CD8-positive, alpha-beta memory T cell (primary cell): ENCODE measurements at places on chromosomes 7 and 10.

- no peak for DNase-seq
Measured at GRCh38 chr7:90766814-90767564, 170.9 kb downstream of the CDK14 start.

GRCh38 chr7:120588862-120589261, 269.1 kb downstream of the TSPAN12 start:
- no peak for DNase-seq

DNA sequence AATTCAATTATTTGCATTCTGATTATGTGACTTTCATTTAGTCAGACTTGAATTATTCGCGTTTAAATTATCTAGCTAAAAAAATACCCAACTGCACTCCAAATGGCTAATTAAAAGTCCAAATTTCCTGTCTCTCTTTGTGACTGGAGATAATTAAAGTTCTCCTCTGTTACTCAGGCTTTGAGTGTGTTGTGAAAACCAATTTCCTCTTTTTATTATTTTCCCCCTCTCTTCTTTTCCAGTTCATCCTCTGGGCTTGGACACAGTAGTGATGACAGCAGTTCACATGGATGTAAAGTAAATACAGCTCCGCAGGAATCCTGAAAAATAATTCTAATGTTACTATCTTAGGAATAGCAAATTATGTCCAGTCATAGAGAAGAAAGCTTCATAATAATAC, 80.6 kb downstream of the SNX10 start:
- DNase-seq = no peak

DNA sequence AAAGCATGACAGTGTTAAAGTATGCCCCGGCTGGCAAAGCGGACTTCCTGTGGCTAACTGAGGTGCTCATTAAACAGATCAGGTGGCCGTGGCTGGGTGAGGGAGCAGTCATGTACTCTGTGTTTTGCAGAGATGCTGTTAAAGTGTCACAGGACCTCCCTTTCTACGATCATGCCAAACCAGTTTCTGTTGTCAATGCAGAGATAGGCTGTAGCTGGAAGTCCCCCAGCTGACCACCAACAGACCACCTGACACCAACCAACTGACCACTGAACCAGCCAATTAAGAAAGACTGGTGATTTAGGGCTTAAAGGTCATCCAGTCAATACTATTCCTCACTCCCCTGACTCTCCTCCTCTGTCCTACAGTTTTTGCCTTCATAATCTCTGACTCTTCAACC, 431.1 kb upstream of the LRGUK start:
- no peak for DNase-seq

GRCh38 chr10:132264966-132265889, 42.5 kb downstream of the STK32C start:
- no peak for DNase-seq

GRCh38 chr10:88849234-88849633, 2.4 kb downstream of the ANKRD22 start:
- no peak for DNase-seq

- DNase-seq = no peak
Measured at GRCh38 chr7:159229683-159230475, 85.2 kb upstream of the VIPR2 start.

DNA sequence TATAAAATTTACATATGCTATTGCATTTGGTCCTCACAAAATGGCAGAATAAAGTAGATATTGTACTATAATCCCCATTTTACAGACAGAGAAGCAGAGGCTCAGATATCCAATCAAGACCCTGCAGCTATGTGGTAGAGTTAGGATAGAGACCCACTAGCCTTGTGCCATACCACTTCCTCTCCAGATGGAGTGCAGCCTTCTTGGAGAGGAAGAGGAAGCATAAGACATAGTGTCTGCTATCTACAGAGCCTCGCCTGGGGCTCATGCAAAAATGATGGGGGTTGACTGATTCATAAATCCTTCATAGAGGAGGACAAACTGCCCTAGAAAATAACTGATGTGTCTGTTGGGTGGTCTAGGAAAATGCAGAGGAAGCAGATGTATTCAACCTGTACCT, 447.3 kb downstream of the KCNMA1 start:
- DNase-seq = no peak

GRCh38 chr10:18886102-18886501, 162.5 kb upstream of the MALRD1 start:
- no peak for DNase-seq

DNA sequence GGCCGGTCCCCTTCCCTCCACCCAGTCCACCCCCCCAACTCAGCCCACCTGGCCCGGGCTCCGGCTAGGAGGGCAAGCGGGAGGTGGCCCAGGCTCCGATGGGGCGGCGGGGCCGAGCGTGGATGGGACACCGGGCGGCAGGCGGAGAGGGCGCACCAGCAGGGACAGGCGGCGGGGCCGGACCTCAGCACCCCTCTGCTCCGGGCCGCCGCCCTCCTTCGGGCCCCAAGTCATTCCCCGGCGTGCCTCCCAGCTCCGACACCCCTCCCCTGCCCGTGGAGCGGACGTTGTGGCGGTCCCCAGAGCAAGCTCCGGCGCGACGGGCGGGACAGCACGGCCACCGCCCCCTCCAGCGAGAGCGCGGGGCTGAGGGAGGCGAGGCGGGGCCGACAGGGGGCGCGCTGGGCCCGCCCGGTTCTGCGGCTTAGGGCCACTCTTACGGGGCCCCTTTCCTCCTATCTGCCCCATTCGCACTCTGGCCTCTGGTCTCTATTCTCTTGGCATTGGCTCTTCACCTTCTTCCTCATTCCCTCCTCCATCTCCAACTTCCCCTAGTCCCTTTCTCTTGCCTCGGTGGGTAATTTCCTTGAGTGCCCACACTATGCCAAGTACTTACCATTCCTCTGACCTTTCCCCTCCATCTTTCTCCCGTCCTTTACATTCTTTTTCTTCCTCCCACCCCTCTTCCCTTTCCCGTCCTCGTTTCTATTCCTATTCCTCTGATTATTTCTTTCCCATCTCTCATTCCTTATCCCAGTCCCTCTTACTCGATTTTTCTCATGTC, 701 bp upstream of the GBX1 start:
- peak; percentile 46 for DNase-seq

GRCh38 chr7:26533217-26533616, 241.6 kb downstream of the SNX10 start:
- DNase-seq = no peak

GRCh38 chr7:134900166-134900982, 85.9 kb upstream of the AGBL3 start:
- DNase-seq = no peak

DNA sequence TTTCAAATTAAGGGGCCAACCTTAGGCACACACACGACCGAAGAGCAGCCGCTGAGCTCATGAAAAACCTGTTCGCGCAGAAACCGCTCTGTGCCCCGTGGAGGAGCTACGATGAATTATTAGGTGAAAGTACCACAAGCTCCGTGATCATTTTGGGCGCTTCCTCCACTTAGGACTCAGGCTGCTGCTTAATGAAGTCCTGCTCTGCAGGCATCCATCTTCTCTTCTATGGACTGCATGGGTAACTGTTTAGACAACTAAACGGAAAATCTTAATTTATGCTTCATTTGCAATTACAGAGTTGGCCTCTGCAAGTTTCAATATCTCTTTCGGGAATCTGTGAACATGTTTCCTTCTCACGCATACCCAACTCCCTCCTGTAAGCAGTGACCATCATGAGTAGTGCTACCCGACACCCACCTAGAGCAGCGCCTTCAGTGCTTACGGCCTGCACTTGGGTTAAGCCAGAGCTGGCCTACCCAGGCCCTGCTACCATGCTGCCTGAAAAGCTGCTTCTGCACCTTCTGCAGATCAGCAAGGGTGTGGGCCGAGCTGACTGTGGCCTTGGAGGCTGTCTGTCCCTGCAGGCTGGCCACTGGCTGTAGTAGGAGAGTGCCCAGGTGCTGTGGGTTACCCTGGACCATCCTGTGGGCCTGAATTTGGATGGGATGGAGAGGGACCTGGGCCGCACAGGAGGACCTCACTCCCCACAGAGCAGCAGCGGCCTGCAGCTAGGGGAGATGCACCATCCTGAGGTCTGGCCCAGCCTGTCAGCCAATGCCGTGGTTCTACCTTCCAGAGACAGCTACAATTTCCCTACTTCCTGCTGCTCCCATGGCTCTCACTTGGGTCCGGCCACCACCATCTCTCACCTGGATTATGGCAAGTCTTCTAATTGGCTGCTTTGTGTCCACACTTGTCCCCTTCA, 36.0 kb downstream of the GNA12 start:
- DNase-seq = no peak

GRCh38 chr10:123888751-123889150, 2.9 kb downstream of the CPXM2 start:
- DNase-seq = no peak

DNA sequence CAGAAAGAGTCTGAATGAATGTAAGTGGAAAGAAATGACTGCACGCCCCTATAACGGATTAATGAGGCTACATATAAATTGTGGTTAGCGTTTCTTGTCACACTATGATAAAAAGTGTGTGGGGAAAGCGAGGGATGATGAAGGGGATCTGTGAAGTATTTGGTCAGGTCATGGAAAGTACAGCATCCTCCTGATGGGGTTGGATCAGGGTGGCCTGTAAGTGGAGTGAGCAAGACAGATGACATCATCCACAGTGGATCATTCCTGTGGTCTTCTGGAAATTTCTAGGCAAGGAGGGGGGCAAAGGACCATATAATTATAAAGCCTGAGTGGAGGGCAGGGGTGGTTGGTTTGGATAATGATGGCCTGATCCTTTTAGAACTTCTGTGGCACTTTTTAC, 606.0 kb downstream of the INHBA start:
- no peak for DNase-seq

GRCh38 chr10:60708666-60709065, 69.6 kb upstream of the CDK1 start:
- DNase-seq = no peak

DNA sequence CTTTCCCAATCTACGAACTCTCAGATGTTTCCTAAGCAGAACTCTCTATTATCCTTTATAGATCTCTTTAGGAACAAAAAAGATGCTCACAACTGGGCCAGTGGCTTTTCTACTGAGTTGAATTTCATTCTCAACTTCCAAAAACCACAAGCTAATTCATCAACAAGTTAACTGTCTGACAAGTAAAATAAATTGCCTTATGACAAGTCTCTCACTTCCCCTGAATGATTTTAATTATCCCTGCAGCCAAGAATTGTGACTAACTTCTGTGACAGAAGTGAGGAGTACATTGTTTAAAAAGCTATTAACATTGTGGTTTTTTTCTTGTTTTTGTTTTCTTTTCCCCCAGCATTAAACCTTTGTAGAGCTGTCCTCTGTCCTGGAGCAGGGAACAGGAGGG, 343.1 kb downstream of the HPSE2 start:
- no peak for DNase-seq

DNA sequence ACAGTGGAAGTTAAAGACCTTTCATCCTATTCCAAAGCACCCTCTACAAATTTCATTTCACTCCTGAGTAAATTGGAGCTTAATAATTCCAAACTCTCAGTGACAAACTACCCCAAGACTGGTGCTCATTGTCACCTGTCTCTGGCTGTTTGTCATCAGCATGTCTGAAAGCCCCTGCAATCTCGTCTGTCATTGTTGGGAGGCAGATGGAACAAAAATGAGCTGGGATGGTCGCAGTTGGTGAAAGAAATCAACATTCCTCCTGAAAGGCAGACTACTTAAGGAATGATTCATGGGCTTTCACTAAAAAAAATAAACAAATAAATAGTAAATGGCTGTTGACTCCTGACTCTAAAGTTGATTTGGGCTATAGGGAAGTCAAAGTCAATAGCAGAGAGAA, 69.7 kb upstream of the PALS2 start:
- no peak for DNase-seq

- DNase-seq = no peak
Measured at GRCh38 chr7:95808396-95808795, 36.0 kb downstream of the DYNC1I1 start.

DNA sequence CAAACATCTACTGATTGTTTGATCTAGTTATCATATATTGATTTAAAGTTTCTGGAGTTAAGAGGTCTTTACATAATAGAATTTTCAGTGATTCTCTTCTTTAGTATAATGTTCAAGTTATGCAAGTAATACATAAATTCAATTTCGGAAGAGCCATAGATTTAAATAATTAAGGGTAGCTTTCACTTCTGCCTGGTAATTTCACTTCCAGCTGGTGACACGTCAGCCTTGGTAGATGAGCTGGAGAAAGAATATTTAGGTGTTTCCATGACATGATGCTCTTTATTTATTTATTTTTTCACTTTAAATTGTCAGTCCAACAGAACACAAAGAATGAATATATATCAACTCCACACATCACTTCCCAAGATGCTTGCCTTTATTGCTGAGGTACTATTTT, 5.2 kb upstream of the OTUD1 start:
- DNase-seq = no peak

GRCh38 chr7:73909996-73910395, 49.0 kb downstream of the TMEM270 start:
- DNase-seq = no peak

DNA sequence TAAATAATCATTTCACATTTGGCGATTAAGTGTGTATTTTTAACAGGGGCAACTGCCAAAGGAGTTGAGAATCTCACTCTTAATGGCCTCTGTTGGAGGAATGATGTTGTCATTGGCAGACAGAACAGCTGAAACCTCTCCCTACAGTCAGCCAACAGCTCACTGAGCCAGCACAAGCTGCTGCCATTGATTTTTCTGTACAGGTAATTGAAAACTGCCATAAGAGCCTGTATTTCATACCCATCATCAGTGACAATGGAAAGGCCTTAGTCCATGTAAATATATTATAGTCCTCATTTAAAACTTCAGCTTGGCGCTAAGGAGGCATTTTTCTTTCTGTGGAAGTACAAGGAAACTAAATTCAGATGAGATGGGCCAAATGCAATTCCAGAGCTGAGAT, 28.1 kb upstream of the PTN start:
- no peak for DNase-seq

DNA sequence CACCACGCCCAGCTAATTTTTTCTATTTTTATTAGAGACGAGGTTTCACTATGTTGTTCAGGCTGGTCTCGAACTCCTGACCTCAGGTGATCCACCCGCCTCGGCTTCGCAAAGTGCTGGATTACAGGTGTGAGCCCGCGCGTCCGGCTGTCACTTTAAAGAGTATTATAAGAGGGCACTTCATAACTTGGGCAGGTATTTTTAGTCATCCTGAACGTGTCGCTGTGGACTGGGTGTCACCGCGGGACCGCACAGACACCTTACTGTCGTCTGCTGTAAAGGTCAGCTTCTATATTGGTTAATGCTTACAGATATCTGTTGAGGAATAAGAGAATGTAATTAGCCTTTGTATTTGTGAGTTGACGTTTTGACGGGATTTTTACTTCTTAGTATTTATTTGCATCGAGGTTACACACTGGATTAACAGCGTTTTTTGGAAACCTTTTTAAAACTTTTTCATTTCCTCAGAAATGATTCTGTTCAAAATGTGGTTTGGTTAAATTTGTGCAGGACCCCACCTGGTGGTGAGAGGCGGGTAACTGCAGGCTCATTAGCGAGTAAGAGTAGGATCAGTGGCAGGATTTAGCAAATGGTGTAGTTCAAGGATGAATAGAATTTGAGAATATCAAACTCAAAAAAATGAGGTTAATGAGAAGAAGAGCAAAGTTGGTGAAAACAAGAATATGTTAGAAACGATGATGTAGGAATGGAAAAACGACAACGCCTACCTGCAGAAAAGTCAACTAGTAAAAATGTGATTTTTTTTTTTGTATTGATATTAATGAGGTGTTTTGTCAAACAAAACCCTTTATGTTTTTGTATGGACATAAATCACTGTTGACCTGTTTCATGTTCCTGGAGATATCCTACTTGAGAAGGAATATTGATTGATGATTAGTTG, 3.2 kb downstream of the DNAJB6 start:
- peak; percentile 60 for DNase-seq
